ENCODE measurements at places on chromosomes 2 and 18.

GRCh38 chr2:173326806-173327205, 27.9 kb upstream of the CDCA7 start:
- DNase-seq = no peak

GRCh38 chr2:196275646-196276352, 104.4 kb upstream of the STK17B start:
- peak; percentile 88 for DNase-seq

DNA sequence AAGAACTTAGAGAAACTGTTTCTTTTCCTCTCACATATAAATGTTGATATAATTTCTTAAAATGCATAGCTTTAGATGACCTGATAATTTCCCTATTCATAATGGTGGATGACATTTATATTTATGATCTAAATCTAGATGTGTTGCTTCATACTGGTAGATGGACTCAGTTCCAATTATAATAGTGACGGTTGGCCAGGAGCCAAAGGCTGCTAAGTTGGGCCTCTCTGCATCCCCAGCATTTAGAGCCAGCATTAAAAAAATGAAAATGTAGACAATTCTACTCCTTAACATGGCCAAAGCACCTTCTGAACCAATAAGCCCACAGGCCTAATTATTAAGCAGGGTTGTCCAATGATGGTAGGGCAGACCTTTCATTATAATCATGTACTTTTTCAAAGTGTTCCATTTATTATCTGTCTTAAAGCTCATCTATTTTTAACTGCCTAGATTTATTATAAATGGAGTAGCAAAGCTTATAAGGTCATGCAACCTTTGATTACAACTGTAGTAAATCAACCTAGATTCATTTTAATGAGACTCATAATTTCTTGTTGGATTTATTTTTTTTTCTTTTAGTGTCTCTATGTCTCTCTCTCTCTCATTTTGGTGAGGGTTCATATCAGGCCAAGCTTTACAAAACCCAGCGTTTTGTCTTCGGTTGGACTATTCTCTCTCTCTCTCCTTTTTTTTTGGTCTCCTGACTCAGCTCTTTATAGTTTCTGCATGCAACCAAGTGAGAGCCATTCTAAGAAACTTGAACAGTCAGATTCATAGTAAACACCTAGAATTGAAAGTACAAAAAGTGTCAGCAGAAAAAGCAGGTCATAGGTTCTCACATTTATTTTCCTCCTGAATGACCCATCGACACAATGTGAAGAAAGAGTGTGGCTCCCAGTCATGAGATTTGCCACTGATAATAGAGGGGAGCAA, 2016.1 kb upstream of the PIK3C3 start:
- no peak for DNase-seq

DNA sequence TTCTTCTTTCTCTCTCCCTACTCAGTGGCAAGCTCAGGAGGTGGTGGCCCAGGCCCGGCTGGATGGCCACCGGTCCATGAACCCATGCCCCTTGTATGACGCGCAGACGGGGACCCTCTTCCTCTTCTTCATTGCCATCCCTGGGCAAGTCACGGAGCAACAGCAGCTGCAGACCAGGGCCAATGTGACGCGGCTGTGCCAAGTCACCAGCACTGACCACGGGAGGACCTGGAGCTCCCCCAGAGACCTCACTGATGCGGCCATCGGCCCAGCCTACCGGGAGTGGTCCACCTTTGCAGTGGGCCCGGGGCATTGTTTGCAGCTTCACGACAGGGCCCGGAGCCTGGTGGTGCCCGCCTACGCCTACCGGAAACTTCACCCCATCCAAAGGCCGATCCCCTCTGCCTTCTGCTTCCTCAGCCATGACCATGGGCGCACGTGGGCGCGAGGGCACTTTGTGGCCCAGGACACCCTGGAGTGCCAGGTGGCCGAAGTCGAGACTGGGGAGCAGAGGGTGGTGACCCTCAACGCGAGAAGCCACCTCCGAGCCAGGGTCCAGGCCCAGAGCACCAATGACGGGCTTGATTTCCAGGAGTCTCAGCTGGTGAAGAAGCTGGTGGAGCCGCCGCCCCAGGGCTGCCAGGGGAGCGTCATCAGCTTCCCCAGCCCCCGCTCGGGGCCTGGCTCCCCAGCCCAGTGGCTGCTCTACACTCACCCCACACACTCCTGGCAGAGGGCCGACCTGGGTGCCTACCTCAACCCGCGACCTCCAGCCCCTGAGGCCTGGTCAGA, 1.8 kb downstream of the NEU2 start:
- DNase-seq = no peak

GRCh38 chr2:41735476-41735875, 312.3 kb upstream of the PKDCC start:
- no peak for DNase-seq

- DNase-seq = peak; percentile 57
Measured at GRCh38 chr2:6352906-6353515, 512.7 kb downstream of the CMPK2 start.

GRCh38 chr2:134177351-134177931, 76.4 kb upstream of the MGAT5 start:
- no peak for DNase-seq

GRCh38 chr2:145729993-145730770, 1210.3 kb upstream of the ZEB2 start:
- DNase-seq = no peak

- peak; percentile 14 for DNase-seq
Measured at GRCh38 chr2:86038291-86039081, 67.2 kb downstream of the POLR1A start.

DNA sequence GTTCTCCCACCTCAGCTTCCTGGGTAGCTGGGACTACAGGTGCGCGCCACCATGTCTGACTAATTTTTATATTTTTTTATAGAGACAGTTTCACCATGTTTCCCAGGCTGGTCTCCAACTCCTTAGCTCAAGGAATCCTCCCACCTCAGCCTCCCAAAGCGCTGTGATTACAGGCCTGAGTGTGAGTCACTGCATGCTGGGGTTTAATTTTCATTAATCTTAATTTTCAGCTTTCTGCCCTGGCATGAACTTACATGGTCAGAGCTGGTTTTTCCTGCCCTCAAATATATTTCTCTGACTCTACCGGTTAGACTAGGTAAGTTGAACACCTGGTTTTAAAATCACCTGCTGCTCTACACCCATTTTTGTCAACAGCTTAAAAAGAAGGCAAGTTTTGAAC, 3.1 kb downstream of the MARCHF7 start:
- no peak for DNase-seq

DNA sequence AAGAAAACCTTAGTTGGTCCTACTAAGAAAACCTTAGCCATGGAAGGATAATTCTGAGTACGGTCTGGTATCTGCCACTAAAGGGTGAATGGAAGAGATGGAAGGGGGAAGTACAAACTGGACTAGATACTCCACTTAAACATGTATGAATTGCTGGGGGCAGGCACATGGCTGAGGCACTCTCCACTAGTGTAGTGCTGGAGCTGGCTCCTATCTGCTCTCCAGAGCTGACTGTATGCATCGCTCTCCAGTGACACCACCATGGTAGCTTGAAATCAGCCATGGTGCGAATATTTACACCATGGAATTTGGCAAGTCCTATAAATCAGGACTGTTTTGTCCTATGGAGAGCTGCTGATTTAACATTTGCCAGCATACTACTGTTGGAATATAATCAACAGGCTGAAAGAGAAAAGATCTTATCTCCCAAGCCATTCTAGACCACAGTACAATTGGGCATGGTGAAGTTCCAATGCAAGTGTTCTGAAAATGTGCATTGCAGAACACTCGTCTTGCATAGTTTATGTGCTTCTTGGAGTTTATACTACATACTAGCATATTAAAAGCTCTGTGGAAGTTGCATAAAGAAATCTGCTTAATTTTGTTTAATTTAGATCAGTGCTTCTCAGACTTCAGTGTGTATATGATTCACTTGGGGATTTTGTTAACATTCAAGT, 277.4 kb downstream of the TDRD15 start:
- no peak for DNase-seq

GRCh38 chr2:70061317-70061716, 26.0 kb upstream of the PCBP1 start:
- no peak for DNase-seq

GRCh38 chr2:188898261-188898660, 75.9 kb upstream of the COL3A1 start:
- DNase-seq = peak; percentile 73

DNA sequence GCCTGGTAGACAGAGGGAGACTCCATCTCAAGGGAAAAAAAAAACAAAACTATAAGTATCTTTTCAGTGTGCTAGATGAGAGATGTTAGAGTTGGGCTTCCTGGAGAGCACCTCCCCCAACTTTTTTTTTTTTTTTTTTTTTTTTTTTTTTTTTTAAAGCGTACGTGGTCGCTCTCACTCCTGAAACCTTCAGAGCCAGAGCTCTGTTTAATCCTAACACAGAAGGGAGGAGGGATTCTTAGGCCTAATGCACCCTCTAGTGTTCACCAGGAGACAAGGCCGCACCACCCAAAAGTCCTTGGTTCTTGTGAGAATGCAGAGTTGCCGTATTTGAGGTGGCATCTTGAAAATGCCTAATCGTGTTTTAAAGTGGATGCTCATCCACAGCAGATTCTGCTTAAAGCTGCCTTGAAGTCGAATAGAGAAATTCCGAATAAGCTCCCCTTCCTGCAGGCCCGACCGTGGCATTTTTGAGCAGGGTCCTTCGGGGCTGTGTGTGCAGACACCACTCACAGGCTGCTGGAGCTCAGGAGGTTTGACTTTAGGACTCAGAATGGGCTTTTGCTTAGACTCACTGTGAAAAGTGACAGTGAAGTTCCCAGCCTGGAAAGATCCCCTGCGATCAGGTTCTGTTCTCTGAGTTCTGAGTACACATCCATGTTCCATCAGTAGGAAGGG, 252.6 kb downstream of the AGAP1 start:
- DNase-seq = peak; percentile 74

DNA sequence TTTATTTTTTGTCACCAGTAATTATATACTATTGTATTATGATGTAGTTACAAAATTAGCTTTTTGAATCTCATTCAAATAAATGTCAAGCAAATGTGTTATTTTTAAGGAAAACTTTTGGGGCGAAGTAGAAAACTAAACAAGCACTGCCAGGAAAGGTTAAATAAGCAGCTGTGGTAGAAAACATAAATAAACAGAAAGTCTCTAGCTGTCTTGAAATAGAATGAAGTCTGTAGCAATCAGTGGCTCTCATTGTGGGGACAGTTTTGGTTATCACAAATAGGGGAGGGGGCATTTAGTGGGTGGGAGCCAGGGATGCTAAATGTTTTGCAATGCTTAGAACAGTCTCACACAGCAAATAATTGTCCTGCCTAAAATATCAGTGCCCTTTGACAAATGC, 3.4 kb downstream of the INSIG2 start:
- no peak for DNase-seq

- DNase-seq = no peak
Measured at GRCh38 chr2:237433920-237434676, 20.1 kb upstream of the COL6A3 start.

GRCh38 chr2:23380562-23381065, 4.4 kb upstream of the KLHL29 start:
- no peak for DNase-seq

DNA sequence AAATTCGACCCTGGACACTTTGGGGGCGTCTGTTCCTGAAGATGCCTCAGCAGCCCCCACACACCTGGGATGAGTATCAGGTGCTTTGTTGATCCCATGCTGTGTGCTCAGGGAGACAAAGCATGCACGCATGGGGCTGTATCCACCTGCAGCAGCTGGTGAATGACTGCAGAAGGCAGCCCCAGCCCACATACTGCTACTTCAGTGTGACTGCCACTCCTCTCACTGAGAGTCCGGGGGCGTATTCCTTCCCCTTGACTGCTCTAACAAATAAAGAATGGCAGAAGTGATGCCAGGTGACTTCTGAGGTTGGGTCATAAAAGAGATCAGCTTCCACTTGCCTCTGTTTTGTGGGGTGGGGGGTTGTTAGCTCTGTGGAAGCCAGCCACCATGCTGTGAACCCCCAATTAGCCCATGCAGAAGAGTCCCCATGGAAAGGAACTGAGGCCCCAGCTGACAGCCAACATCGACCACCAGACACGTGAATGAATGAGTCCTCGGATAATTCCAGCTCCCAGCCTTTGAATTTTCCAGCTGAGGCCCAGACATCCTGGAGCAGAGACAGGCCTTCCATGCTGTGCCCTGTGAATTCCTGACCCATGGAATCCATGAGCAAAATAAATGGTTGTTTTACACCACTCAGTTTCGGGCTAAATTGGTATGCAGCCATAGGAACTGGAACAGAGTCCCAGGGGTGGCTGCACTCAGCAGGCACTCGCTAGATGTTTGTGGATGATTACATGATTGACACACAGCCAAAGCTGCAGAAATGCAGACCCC, 289.3 kb downstream of the CELF4 start:
- no peak for DNase-seq

GRCh38 chr2:33136566-33136965, 189.8 kb downstream of the LTBP1 start:
- no peak for DNase-seq

DNA sequence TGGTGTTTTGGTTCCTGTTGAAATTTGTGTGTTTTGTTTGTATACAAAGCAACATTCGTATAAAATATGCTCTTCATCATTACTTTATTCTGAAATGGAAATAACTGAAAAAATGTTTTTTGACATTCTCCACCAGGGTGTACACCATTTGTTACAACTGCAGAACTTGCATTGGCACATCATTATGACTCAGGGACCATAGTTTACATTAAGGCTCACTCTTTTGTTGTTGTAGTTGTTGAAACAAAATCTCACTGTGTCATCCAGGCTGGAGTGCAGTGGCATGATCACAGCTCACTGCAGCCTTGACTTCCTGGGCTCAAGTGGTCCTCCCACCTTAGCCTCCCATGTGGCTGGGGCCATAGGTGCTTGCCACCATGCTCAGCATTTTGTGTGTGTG, 676.6 kb downstream of the TDRD15 start:
- DNase-seq = no peak

GRCh38 chr2:150162241-150162942, 325.1 kb downstream of the RND3 start:
- no peak for DNase-seq

- DNase-seq = peak; percentile 9
Measured at GRCh38 chr2:171402906-171403580, 30.7 kb downstream of the METTL8 start.

DNA sequence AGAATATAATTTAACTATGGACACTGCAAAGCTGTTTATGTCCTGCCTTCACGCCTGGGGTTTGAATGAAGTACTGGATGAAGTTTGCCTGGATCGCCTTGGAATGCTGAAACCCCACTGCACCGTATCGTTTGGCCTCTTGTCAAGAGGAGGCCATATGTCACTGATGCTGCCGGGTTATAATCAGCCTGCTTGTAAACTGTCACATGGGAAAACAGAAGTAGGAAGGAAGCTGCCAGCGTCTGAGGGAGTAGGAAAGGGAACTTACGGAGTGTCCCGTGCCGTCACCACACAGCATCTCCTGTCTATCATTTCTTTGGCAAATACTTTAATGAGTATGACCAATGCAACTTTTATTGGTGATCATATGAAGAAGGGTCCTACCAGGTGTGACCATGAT, 105.8 kb downstream of the WDR7 start:
- DNase-seq = no peak

GRCh38 chr2:1811258-1811970, 67.1 kb upstream of the PXDN start:
- DNase-seq = no peak
